M059J (cell line): ENCODE measurements at places on chromosomes 5 and 9. TPM values are rescaled to one million over a fixed set of nuclear protein-coding genes. Genes with fewer than 3 reads are reported as not detected.

CCL28 gene
- not detected in 2 replicates for total RNA-seq

PPP2R2B gene
- total RNA-seq: 7.6 and 9.1 TPM in 2 replicates

- DNase-seq: no peak
Measured at GRCh38 chr9:125508249-125508648, 198.8 kb downstream of the MAPKAP1 start.

CXCL14 gene
- 0.62 TPM in 1 of 2 replicates, not detected in the other for total RNA-seq

- peak; percentile 76 for DNase-seq
Measured at GRCh38 chr5:68562308-68562707, 346.8 kb downstream of the PIK3R1 start.

DNA sequence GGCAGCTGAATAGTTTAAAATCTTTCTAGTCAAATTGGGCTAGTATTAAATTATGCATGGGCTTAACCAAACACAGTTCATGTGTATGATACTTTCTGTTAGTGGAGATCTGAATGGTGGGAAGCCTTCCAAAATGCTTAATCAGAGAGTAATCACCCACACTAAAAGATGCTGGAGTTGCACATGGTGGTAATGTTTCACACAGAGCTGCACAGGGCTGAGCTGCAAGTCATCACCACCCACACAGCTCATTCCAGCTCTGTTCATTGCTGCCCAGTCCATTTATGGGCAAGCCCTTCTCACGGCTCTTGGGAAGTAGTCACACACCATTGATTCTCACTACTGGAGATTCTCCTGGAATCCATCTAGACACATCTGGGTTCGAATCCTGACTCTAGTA, 351.5 kb upstream of the KCNN2 start:
- DNase-seq: no peak

DNA sequence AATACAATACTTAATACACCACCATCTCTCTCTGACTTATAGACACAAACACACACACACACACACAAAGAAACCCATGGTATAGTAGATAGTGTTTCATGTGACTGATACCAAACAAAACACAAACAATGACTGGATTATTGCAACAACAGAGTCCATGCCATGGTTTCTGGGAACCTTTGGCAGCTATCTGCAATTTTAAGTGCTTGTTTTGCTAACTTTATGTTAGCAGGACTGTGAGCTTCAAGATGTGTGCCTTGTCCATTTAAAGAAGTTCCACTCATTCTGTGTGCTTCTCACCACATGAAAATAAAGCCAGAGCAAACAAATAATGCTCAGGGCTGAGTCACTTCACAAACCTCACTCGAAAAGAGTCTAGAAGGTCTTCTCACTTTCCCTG, 15.1 kb upstream of the LURAP1L start:
- DNase-seq: peak; percentile 20

GRCh38 chr9:111106202-111106601, 67.9 kb upstream of the LPAR1 start:
- no peak for DNase-seq

- DNase-seq: no peak
Measured at GRCh38 chr5:146337264-146337904, 1.3 kb upstream of the POU4F3 start.

NSG2 gene
- total RNA-seq: not detected in 2 replicates

GRCh38 chr5:100860407-100860806, 42.7 kb downstream of the ST8SIA4 start:
- DNase-seq: no peak
